ENCODE measurements at places on chromosomes 7 and 10.

- no peak for DNase-seq
Observed at GRCh38 chr7:89042940-89043339, 247.4 kb upstream of the TEX47 start.

- peak; percentile 16 for DNase-seq
Observed at GRCh38 chr7:18693406-18693805, 197.9 kb downstream of the HDAC9 start.

GRCh38 chr10:87092861-87093631 lies 1.6 kb downstream of the GLUD1 start:
- DNase-seq: peak; percentile 55

DNA sequence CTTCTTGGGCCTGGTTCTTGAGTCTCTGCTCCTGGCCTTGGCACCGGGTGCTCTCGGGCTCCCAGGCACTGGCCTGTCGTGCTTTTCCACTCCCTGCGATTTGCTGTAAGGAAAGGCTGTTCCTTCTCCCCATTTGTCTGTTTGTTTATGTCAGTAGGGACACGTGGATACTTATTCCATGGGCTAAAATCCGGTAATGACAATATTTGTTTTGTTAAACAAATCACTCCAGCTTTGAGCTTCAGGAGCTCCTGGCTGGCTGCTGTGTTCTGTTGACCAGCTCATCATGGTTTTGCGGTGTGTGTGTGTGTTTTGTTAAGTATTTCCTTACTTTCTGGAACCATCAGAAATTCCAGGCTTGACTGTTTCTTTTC lies 17.5 kb upstream of the JAKMIP3 start:
- no peak for DNase-seq

GRCh38 chr7:14924398-14924797 lies 21.8 kb upstream of the DGKB start:
- no peak for DNase-seq
